Endothelial cell of umbilical vein (primary cell): ENCODE measurements at places on chromosomes 7 and 10. TPM values are rescaled to one million over a fixed set of nuclear protein-coding genes. Genes with fewer than 3 reads are reported as not detected.

The LIPF gene
- total RNA-seq, result not detected in 2 replicates

The ZC3HAV1L gene
- total RNA-seq, result 23.8 and 25.7 TPM in 2 replicates

The NEUROG3 gene
- total RNA-seq, result not detected in 2 replicates

The BTBD16 gene
- 0.78 TPM in 1 of 2 replicates, not detected in the other for total RNA-seq

The APBB1IP gene
- not detected in 2 replicates for total RNA-seq

The CUZD1 gene
- 1.1 and 1.5 TPM in 2 replicates for total RNA-seq

The DENND2A gene
- 0.33 TPM in 1 of 2 replicates, not detected in the other for total RNA-seq

The NAT16 gene
- total RNA-seq, result not detected in 2 replicates

The TMEM270 gene
- total RNA-seq, result not detected in 2 replicates

The HOXA7 gene
- 15.6 and 18.5 TPM in 2 replicates for total RNA-seq

The CYP2C18 gene
- total RNA-seq, result not detected in 2 replicates

The SEC24C gene
- total RNA-seq, result 91.2 and 95.5 TPM in 2 replicates

The NXPH1 gene
- not detected in 2 replicates for total RNA-seq

The HGF gene
- 0.15 and 0.35 TPM in 2 replicates for total RNA-seq

The TRIL gene
- total RNA-seq, result 0.97 and 1.8 TPM in 2 replicates

The NRAP gene
- not detected in 2 replicates for total RNA-seq

The SLC35G1 gene
- total RNA-seq, result 3.3 and 4.1 TPM in 2 replicates

The XRCC2 gene
- 8.5 and 8.8 TPM in 2 replicates for total RNA-seq

The WDFY4 gene
- 10.2 and 10.5 TPM in 2 replicates for total RNA-seq

The TSPAN33 gene
- 0.16 TPM in 1 of 2 replicates, not detected in the other for total RNA-seq

The ARID5B gene
- 7.0 and 8.9 TPM in 2 replicates for total RNA-seq

The LIPM gene
- not detected in 2 replicates for total RNA-seq

The CACNB2 gene
- not detected in 2 replicates for total RNA-seq

The RAMP3 gene
- not detected in 2 replicates for total RNA-seq

The TAS2R41 gene
- total RNA-seq, result not detected in 2 replicates

The SLC13A4 gene
- total RNA-seq, result not detected in 2 replicates

The NUTM2E gene
- total RNA-seq, result 0.30 TPM in 1 of 2 replicates, not detected in the other

The LRRN3 gene
- total RNA-seq, result not detected in 2 replicates

The ZNF727 gene
- total RNA-seq, result not detected in 2 replicates

The PTPN12 gene
- total RNA-seq, result 132 and 137 TPM in 2 replicates

The CUL1 gene
- 47.2 and 50.2 TPM in 2 replicates for total RNA-seq
